ENCODE measurements at places on chromosomes 6 and 20. TPM values are rescaled to one million over a fixed set of nuclear protein-coding genes. Genes with fewer than 3 reads are reported as not detected.
A peak's percentile ranks its signal among the peaks of the same experiment; 100 is the strongest.

- no peak for DNase-seq
Measured at GRCh38 chr6:5055118-5055517, 30.0 kb upstream of the PPP1R3G start.

GRCh38 chr20:53940360-53940702, 130.1 kb downstream of the BCAS1 start:
- peak; percentile 42 for DNase-seq

DNA sequence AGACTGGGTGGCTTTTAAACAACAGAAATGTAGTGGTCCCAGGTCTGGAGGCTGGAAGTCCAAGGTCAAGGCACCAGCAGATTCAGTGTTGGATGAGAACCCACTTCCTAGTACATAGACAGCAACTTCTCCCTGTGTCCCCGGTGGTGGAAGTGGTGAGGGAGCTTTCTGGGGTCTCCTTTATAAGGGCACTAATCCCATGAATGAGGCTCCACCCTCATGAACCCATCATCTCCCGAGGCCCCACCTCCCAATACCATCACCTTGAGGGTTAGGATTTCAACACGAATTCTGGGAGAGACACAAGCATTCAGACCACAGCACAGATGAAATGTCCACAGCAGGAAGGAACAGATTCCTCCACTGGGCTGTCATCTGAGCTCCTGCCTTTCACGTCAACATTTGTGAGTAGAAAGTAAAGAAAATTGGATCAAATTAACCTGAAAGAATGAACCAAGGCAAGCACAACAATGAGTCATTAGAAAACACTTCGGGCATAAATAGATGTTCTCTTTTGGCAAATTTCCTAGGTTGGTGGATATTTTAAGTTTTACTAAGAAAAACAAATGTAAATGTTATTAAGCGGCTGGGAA, 130.7 kb downstream of the RNASET2 start:
- DNase-seq: no peak

Gene COL11A2
- 0.98 TPM for total RNA-seq

DNA sequence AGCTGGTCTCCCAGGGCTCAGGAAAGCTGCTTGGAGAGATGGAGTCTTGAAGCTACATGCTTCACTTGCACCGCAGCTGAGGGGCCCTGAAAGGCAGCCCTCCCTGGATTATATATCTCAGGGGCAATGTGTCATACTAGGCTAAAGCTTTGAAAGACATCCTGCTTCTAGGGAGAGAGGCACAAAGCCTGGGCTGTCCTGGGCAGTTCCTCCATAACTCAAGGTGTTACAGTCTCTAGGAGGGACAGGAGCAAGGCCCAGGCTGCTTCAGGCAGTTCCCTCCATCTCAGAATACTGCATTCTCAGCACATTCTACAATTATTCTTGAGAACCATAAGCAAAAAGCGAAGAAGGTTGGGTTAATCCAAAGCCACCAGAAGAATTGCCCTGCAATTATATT, 22.0 kb upstream of the TXNDC5 start:
- DNase-seq: no peak

DNA sequence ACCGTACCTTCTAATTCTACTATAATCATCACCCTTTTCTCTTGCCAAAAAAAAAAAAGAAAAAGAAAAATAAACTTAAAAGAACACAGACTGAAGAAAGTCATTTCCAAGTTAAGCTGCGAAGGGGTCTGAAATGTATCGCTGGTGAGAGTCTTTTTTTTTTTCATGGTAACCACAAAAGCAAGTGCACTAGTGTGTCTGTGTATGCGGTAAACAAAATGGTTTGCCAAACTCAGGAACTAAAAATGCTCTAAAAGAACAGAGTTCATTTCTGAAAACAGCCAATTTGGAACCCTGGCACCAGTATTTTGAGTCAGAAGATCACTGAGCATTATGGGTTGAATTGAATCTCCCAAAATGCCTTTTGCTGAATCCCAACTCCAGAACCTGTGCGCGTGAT, 46.6 kb downstream of the CDH4 start:
- no peak for DNase-seq

Gene C6orf15
- not detected for total RNA-seq

Gene TFAP2B
- not detected for total RNA-seq

DNA sequence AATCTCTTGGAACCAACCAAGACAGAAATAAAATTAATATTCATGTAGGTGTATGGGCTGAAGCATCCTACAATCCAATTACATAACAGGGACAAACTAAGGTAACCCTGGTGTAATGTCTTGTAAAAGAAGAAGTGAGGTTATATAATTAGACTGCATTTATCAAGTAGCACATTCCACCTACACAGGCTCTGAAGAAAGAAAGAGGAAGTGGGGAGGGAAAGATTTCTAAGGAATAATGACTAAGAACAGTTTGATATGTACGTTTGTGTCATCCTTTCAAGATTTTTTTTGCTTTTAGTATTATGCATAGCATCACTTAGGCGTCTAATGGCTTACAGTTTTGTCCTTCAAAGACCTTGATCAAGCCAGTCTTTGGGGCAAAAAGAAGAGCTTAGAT, 139.7 kb downstream of the PLCB1 start:
- no peak for DNase-seq

DNA sequence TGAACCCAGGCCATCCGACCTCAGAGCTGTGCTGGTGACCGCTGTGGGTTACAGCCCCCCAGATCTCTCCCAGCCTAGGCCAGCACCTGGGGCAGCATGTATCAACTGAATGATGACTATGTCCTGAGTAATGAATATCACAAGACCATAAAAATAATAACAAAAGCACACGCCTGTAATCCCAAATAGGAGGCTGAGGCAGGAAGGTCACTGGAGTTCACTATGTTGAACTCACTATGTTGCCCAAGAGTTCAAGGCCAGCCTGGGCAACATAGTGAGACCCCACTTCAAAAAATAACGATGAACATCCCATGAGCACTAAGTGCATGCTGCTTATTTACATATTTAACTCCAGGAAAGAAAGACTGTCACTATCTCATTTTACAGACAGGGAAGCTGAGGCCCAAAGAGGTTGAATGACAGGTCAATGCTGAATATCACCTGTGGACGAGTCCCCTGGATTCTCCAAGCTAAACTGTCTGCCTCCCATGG, 92.3 kb downstream of the NFATC2 start:
- no peak for DNase-seq

Gene SLC35D3
- not detected for total RNA-seq

DNA sequence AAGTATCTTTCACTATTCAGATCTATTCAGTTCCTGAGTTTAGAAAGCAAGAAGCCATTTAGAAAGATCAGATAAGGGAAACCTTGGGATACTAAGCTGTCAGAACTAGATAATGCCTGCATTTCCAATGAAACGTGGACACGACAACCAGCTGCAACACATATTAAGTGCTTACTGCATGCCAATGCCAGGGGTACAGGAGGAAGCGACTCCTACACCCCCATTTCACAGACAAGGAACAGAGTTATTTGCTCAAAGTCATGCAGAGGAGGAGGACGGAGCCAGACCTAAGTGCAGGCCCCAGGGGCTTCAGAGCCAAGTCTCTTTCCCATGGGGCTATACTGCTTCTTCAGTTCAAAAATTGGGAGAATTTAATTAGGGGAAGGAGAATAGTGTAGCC, 62.4 kb downstream of the PREX1 start:
- no peak for DNase-seq

DNA sequence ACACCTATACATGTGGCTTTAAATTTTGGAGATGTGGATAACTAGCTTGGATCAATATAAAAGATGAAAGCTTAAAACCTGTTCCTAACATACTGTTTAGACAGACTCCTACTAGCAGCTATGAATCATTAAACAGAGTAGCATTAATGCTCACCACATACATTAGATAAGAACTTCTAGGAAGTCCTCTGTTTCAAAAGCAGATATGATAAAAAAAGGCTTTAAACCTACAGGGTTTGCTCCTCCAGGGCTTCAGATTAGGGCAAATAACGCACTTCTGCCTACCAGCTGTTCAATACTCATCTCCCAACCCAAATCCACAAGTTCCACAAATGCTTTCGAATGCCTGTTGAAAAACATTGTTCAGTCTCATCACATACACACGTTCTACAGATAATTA, 1.5 kb downstream of the REPS1 start:
- no peak for DNase-seq

DNA sequence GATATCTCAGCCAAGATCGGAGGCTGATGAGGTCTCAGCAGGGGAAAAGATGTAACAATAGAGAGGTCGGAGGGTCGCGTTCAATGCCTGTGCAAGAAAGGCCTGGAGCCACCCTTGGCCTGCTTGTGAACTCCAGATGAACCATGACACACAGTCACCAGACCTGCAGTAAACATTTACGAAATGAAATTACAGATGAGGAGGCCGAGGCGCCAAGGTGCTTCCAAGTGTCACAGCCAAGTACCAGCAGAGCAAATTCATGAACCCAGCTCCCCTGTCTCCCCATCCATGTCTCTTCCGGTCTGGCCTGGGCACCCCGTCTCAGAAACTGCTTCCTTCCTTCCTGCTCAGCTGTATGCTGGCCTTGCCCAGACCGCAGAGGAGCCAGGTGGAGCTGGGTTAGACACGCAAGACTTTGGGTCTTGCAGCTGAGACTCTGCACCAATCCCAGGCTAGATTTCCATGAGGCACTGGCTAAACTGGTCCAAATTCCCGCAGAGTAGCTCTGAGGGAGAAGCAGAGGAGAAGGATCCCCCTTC, 48.1 kb downstream of the CHMP4B start:
- no peak for DNase-seq

Gene XKR7
- total RNA-seq: 0.11 TPM

DNA sequence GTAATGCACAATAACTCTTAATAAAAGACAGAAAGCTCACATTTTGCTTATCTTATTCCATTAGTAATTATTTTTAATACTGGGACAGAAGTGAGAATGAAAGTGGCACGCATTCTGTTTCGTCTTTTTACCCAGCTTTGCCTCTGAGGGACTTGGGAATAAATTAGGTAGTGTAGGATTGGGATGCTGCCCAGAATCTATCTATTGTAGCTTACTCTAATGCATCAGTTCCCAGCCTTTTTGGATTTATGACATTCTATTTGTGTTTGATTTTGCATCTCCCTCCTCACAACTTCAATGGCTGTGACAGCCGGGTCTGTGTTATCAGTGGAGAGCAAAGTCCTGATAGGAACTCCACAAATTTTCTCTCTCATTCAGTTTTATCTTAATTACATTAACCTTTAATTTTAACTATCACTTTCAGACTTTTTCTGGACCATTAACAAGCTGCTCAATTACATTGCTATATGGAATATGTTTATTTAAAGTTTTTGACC, 62.9 kb upstream of the TULP4 start:
- no peak for DNase-seq

Measured in SK-MEL-5 (cell line).